CD4-positive, alpha-beta T cell treated with Interleukin-10 for 1 hour (primary cell): ENCODE measurements at places on chromosomes 12 and 14.
A peak's percentile ranks its signal among the peaks of the same experiment; 100 is the strongest.

DNA sequence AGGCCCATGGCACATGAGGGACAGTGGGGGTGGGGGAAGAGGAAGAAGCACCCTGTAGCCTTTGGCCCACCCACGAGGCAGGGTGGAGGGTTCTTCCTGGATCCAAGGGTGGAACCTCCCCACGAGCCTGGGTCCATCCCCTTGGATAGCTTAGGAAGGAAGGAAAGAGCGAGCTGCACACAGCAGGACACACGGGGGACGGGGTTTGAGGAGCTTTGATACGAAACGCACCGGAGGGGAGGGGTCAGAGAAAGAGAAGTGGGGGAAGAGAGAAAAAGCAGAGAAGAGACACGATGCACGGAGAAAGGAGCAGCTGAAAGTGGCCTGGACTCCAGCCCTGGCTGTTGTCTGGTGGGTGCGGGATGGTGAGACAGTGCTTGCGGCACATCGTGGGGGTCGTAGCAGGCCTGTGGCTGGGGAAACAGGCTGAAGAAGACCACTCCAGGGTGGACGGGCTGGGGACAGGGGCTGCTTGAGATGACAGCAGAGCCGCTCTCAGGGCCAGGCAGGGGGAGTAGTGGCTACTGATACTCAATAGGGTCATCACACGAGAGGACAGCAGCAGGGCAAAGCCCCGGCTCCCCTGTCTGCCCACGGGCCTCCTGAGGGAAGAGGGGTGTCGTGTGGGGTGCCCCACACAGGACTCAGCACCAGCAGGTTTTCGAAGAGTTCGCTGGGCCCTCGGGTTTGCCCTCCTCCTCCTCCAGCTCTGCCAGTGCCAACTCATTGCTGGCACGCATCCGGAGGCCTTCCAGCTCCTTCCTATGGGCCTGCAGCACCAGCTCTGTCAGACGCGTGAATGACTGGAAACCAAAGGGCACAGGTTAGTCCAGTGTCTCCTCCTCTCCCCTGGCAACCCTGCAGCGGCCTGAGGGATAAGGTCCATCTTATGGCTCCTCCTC lies 5.4 kb upstream of the GPX2 start:
- DNase-seq, result no peak

DNA sequence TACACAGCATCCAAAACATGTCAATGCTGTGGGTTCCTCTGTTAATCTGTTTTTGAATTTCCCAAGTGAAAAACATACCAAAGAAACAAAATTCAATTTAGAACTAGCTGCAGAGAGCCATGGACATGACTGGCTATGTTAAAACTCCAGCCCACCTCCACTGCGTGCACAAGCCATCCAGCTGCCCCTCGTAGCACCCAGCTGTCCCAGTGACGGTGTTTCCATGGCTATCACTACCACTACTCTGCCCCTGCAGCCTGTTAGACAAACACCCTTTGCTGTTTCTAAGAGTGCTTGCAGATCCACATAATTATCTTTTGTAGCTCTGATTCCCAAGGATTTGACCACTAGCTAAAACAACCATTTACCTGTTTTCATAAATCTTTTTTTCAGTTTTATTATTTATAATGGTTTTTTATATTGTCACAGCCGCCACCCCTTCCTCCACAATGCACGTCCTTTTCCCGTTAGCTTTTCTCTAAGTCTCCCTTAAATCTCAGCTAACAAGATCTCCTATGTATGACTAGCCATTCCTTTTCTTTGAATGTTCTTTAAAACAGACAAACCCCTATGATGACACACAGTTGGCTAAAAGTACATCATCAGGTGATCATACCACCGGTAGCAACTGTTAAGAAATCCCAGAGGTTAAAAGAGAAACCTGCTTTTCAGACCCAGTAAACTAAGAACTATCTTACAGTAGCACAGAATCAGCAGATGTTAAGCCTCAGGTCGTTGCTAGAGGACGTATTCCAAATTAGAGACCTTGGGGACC lies 37.8 kb upstream of the NAA30 start:
- no peak for DNase-seq

GRCh38 chr14:19947413-19948090 lies 16.8 kb downstream of the OR4K1 start:
- DNase-seq, result no peak

GRCh38 chr12:22551624-22552023 lies 7.3 kb upstream of the C2CD5 start:
- no peak for DNase-seq

DNA sequence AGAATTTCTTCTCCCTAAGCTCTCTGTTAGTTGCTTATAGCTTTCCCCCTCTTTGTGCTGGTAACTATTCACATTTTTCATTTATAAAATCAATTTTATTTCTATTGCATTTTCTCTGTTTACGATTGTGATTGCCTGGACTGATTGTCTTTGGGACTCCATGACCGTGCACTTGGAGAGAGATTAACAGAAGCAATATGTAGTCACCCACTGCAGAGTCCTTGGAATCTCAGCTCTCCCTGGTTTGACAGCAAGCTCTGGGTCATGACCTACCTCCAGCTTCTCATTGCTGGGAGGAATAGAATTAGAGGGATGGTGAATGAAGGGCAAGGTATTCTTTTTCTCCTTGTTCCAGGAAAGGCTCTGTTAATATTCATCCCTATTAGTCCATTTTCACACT lies 398.2 kb downstream of the AACS start:
- DNase-seq, result no peak

DNA sequence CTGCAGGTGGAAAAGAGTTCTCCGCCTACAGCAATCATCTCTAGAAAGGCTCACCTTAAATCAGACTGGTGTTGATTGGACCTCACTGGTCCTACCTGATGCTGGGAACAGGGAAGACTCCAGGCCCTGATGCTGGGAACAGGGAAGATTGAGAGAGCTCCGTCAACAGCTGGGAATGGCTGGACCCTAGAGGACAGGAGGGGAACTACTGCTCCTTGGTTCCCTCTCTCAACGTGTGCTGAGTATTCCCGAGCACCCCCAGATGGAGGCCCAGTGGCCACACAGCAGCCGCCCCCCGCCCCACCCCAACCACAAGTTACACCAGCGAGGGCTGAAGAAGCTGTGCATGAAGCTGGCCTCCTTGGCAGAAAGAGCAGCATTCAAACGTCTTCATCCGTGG lies 240.3 kb downstream of the SLC15A4 start:
- no peak for DNase-seq

- DNase-seq, result peak; percentile 40
Measured at GRCh38 chr12:11758510-11759493, 109.3 kb downstream of the ETV6 start.

DNA sequence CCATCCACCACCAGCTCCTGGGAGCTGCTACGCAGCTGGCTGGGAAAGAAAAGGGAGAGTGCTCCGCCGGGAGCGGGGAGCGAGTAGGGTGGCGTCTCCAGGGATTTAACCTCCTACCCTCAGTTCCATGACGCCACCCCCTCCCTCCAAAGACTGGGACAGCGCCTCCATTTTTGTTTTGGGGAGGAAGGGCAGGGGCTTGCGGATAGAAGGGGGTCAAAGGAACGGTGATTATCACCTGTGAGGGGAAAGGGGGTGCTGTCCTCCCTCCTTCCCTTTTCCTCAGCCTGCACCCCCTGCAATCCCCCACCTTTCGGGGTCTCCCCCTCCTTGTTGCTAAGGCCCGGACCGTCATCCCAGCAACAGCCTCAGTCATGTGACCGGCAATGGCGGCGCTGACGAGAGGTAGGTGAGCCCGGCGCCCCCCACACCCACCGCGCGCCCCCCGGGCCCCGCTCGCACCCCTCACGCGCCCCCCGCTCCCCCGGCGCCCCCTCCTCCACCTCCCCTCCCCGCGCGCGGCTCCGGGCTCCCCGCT lies at the start of gene DTX3:
TSS of gene DTX3 (plus strand) at position 371 of the 538 bp plus-strand sequence. CDS start 1,694 bp downstream, outside the sequence.
- peak; percentile 48 for DNase-seq

GRCh38 chr12:51954561-51955361 lies 3.3 kb downstream of the ACVR1B start:
- no peak for DNase-seq

GRCh38 chr14:68372368-68372767 lies 420.5 kb downstream of the ZFP36L1 start:
- DNase-seq, result no peak

DNA sequence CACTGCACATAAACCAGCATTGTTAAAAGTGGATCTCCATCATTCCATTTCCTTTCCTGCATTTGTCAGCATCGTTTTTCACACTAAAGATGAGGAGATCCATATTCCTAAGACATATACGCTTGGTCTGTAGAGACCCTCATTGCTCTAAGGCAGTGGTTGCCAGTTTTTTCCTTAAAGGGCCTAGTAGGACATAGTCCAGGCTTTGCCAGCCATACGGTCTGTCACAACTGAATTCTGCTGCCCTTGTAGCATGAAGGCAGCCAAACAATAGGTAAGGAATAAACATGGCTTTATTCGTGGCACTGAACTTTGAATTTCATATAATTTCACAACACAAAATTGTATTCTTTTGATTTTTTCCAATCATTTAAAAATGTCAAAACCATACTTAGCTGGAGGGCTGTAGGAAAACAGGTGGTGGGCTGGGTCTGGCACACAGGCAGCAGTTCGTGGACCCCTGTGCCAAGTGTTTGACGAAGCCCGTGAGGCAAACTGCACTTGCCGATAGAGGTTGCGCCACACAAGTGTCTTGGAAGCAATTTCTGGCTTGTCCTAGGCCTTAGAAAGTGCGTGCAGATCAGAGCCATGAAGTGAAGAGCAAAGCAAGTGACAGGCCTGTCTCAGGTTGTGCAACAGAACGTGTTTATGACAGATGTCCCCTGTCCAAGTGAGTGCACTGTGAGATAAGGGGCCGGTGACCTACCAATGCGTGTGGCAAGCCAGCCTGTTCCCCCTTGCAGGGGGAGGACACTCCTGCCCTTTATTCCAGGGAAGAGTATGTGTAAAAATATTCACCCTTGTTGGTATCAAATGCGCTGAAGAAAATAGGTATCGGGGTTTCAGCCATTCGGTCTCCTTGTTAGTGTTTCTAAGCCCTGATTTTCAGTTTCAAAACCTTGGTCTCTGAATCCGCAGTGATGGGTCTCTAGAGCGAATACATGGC lies 916 bp upstream of the CHPT1 start:
- DNase-seq, result peak; percentile 4

GRCh38 chr14:32703183-32703621 lies 235.5 kb upstream of the NPAS3 start:
- no peak for DNase-seq

GRCh38 chr14:94313991-94314655 lies 9.0 kb downstream of the SERPINA6 start:
- no peak for DNase-seq

- DNase-seq, result no peak
Measured at GRCh38 chr12:46402451-46402850, 29.9 kb upstream of the SLC38A2 start.

GRCh38 chr14:64973026-64973442 lies 898 bp upstream of the RAB15 start:
- no peak for DNase-seq

GRCh38 chr12:6095269-6095668 lies 29.2 kb downstream of the VWF start:
- DNase-seq, result no peak

GRCh38 chr12:82873309-82873708 lies 186.6 kb downstream of the TMTC2 start:
- DNase-seq, result no peak

- no peak for DNase-seq
Measured at GRCh38 chr12:33593753-33594152, 154.1 kb upstream of the SYT10 start.

DNA sequence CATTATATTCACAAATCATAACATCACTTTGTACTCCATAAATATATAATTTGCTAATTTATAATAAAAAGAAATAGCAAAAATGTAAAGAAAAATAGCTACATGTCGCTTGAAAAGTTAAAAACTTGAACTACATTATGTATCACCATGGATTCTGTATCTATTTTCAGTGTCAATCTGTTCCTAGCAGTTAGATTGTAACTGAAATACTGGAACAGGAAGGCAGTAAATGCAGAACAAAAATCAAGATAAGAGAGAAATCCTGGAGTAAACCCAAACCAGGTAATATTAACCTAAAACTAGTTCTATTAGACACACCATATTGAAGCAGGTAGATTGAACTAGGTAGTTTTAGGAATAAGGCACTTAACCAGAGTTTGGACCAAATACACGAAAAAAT lies 60.3 kb downstream of the IPO8 start:
- DNase-seq, result no peak

- DNase-seq, result peak; percentile 65
Measured at GRCh38 chr12:76030341-76031080, 1.1 kb downstream of the PHLDA1 start.

- no peak for DNase-seq
Measured at GRCh38 chr12:15049461-15050153, 76.8 kb downstream of the PDE6H start.
